Left ventricle myocardium inferior (tissue), 1 donor: ENCODE measurements at places on chromosomes 4 and X. TPM values are rescaled to one million over a fixed set of nuclear protein-coding genes. Genes with fewer than 3 reads are reported as not detected.
A peak's percentile ranks its signal among the peaks of the same experiment; 100 is the strongest.

The EFHC2 gene
- 11.7 TPM for total RNA-seq

The RAB9B gene
- total RNA-seq = 29.3 TPM

The UGT2A3 gene
- total RNA-seq = not detected

The FRMD7 gene
- total RNA-seq = 0.14 TPM

The FGB gene
- not detected for total RNA-seq

The SPIN2A gene
- 0.22 TPM for total RNA-seq

The VCX3A gene
- total RNA-seq = not detected

The SSX2B gene
- not detected for total RNA-seq

The CFAP47 gene
- not detected for total RNA-seq

The AR gene
- total RNA-seq = 18.4 TPM

The COL4A6 gene
- total RNA-seq = 9.8 TPM

DNA sequence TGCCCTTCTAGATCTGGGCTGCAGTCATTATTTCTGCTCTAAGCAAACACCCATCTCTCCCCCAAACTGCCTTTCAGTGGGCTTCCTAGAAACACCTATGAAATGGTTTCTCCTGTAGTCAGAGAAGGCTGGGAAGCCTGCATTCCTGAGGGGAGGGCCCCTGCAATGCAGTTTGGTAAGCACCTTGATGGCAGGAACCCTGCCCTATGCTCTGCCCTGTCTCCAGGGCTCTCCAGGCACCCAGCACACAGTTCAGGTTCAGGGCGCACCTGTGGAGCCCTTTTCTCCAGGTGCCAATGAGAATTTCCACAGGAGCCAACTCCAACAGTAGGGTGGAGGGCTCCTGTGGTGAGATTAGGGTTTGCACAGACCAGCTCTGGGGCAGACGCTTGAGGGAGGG, 69.1 kb upstream of the FBXW7 start:
- DNase-seq = no peak

- DNase-seq = no peak
These were observed 762.0 kb upstream of the PCDH10 start for GRCh38 chr4:132387060-132387459.

GRCh38 chr4:145483514-145483913, 1.9 kb downstream of the SMAD1 start:
- no peak for DNase-seq

DNA sequence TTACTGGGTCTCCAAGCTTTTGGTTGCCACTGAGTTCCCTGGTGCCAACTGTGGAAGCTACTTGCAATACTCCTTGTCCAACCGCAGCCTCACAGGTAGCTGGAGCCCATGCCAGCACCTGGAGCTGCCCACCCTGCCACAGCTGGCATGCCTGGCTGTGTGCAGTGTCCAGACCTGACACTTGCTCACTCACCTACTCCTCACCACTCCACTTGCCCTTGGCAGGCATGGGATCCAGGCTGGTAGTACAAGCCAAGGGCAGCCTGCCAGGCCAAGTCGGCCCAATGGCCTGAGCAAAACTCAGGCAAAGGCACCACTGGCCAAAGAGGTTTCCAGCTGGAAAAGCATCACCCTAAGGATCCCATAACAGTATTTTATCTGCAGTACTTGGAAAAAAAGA, 246.3 kb downstream of the PDGFC start:
- peak; percentile 51 for DNase-seq

DNA sequence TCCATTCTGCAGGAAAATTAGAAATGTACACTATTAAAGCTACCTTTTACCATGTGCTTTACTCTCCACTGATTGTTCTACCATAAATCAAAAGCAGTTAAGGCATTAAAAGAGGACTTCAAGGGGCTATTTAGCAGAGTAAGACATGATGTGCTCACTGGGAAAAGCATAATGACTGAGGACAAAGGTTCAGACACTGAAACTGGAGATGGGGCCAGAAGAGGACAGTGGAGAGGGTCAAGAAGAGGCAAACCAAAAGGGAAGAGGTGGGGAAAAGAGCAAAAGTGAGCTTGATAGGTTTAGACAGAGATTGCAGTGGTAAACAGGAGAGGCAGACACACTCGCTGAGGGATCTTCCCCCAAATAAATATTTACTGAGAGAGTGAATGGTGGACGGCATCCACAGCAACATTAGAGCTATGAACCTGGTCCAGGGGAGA, 23.8 kb downstream of the SH3RF1 start:
- DNase-seq = no peak

GRCh38 chr4:168511780-168512489, 15.1 kb downstream of the PALLD start:
- no peak for DNase-seq

GRCh38 chr4:5785806-5786680, 75.0 kb downstream of the EVC start:
- no peak for DNase-seq

DNA sequence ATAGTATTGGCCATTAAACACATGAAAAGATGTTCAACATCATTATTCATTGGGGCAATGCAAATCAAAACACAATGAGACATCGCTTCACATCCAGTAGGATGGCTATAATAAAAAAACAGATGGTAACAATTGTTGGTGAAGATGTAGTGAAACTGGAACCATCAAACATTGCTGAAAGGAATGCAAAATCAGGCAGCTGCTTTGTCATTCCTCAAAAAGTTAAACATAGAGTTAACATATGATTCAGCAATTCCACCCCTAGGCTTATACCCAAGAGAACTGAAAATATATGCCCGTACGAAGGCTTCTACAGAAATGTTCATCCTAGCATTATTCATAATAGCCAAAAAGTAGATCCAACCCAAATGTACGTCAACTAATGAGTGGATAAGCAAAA, 144.0 kb upstream of the NAP1L5 start:
- DNase-seq = no peak

GRCh38 chrX:105282077-105282476, 61.6 kb upstream of the TEX13A start:
- DNase-seq = no peak

- no peak for DNase-seq
These were observed 26.2 kb upstream of the MAP9 start for GRCh38 chr4:155402941-155403340.

GRCh38 chr4:109631532-109632108, 71.6 kb downstream of the MCUB start:
- no peak for DNase-seq

DNA sequence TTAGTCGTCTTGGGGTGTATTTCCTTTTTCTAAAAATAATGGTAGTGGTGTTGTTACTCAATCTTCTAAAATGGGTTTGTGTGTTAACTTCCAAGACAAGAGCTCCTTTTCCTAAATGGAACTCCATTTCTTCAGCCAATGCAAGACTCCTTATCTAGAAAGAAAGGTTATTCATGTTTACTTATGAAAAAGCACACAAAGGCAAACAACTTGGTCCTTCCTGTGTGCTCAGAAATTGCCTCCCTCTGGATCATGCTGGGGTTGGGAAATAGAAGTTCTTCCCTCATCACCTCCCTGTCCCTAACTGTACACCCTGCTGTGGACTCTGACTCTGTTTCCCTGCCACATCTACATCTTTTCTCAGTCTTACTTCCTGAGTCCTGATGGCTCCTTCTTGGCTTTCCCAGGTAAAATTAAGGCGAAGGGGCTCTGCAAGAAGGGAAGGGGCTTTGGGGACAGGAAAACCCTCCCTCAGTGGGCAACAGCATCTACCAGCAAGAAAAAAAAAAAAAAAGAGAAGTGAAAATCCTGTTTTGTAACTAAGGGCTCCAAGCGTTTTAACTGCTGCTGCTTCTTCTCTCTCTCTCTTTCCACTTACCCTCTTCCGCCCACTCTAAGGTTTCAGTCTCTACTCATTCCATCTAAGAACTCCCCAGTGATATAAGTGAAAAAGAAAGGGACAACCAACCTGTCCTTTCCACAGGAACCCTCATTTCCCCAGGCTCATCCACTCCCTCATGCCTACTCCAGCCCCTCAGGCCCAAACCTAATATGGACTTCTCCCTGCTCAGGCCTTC, 19.8 kb upstream of the TASL start:
- DNase-seq = no peak

GRCh38 chr4:73885574-73886267, 16.5 kb downstream of the CXCL1 start:
- DNase-seq = no peak

GRCh38 chr4:129362691-129363274, 266.8 kb downstream of the C4orf33 start:
- peak; percentile 16 for DNase-seq

DNA sequence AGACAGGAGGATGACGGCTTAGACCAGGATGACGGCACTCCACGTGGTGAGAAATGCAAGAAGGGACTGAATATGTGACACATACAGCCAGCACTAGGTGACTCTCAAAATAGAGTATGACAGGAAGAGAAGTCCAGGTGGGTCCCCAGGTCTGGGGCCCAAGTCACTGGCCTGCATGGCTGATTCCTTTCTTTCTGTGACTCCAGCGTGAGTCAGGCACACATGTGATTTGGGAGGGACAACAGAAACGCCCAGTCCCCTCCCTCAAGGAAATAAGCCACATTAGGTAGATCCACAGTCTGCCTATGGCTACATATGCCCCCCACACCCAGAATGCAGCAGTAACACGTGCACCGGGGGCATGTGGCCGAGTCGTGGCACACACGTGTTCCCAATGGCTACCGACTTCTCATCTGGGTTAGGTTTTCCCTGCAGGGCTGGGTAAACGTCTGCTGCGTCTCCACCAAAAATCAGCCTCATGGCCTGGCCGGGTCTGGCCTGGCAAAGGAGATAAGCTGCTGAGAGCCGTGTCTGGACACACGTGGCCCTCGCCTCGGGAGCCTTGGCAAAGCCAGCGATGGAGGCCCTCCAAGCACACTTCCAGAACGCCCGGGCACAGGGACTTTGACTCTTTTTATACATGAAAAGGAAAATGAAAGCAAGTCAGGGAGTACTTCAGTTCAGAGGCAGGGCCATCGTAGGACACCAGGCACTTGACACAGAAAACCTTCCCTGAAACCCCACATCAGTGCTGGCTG, 19.3 kb downstream of the SEL1L3 start:
- peak; percentile 23 for DNase-seq

DNA sequence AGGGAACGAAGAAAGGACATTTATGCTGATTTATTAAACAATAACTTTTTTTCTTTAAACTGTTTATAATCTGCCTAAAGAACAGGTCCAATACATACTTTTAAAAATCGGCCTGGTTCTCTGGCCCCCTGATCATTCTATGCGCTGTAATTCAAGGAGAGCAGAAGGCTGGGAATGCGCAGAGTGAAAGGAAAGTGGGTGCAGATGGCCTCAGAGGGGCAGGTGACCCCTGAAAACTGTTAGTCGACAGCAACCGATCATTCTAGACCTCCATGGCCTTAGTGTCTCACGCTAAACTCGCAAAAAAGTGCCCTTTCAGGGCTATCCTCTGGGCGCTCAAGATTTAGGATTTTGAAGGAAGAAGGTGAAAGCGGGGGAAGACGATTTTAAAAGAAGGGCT, 2.2 kb downstream of the PDE5A start:
- DNase-seq = no peak

DNA sequence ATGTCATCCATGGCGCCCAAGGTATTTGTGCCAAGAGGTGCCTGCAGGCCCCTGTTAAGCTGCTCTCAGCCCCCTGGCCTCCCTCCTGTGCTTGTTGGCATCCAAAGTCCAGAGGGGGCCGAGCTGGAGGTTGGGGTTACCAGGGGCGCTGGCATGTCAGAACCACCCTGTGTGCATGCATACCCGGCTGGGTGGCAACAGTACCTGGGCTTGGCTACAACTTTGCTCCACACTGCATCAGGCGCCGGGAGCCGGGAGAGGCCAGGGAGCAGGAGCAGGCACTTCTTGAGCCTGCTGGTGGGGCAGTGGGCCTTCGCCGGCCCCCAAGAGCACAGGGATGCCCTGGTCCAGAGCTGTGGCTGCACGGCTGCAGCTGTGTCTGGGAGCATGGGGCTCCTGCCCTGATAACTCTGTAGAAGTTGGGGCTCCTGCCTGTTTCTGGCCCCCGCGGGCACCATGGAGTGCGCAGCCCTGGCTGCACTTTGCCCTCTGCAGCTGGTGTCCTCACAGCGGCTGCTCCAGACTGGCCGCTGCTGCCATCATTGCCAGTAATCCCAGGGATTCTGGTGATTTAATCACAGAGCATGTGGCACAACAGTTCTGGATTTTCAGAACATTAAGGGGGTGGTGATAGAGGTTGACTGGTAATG, 130.3 kb downstream of the ARHGAP10 start:
- no peak for DNase-seq

GRCh38 chr4:38013461-38014366, 53.5 kb downstream of the PTTG2 start:
- peak; percentile 76 for DNase-seq

DNA sequence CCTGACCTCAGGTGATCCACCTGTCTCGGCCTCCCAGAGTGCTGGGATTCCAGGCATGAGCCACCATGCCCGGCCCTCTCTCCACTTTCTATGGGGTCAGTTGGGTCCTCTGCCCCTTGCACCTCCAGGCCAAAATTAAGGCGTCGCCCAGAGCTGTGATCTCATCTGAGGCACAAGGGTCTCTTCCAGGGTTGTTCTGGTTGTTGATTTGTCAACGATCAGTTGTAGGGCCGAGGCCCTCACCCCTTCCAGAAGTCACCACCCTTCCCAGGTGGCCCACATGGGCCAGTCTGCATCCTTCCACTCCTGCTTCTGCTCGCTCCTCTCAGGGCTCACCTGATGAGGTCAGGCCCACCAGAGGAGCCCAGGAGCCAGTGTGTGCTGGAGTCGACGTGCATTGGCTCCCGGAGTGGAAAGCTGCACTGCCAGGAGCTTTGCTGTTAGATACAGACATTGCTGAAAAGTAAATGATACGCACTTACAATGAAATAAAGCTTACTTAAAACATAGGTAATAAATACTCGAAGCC, 14.3 kb upstream of the TMEM271 start:
- no peak for DNase-seq

DNA sequence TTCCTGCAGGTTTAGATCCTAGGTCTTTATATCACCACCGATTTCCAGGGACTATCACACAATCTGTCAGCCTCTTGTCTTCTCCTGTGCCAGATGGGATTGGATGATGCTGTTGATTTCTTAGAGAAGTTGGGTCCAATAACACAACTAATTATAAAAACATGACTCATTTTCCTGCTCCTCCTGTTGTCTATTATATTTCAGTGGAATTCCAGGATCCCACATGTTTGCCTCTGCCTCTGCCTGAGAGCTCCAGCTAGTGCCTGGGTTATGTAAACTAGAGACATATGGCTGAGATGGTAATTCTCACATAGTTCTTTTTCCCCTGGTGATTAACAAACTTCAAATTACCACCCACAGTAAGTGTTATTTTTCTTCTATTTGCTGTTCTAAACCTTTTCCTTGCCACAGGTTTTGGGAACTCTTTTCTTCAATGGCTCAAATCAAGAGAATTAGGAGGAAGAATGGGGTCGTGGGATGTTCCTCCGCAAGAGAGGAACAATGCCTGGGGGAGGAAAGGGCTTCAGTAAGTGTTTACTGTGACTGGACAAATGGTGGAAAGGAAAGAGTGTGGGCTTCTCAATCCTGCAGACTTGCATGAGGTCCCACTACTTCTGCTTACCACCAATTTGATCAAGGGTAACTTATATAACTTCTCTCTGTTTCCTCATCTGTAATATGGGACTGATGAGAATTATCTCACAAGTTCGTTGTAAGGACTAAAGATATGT, 3.4 kb upstream of the HOPX start:
- no peak for DNase-seq

DNA sequence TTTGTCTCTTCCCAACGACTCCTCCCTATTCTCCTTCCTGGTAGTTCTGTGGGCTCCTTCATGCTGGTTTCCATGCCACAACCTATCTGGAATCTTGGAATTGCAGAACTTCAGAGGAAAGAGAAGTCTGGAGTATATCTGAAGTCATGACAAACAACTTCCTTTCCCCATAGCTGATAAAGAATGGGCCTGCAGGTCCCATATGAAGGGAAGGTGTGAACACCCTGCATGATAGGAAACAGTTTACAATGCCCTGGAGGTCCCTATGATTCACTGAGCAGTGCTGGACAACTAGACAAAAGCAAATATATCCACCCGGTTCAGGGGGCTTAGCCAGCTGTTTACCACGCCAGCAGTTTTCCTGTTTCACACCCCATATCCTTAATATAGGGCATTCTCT, 19.4 kb downstream of the FAM9C start:
- no peak for DNase-seq
